ENCODE measurements at places on chromosomes 3 and 15. TPM values are rescaled to one million over a fixed set of nuclear protein-coding genes. Genes with fewer than 3 reads are reported as not detected.
A peak's percentile ranks its signal among the peaks of the same experiment; 100 is the strongest.

DNA sequence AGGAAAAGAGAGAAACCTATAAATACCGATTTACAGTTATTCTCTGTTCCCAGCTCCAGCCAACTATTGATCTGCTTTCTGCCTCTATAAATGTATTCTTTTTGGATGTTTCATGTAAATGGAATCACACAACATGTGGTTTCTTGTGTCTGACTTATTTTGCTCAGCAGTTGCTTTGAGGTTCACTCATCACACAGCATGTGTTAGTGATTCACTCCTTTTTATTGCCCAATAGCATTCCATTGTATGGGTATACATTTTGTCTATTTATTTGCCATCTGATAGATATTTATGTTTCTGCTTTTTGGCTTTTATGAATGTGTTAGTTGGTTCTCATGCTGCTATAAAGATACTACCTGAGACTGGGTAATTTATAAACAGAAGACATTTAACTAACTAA is 23.6 kb downstream of the CCR1 start:
- ATAC-seq: peak; percentile 63

- ATAC-seq: no peak
Observed at GRCh38 chr3:73555076-73555475, 69.7 kb downstream of the PDZRN3 start.

DNA sequence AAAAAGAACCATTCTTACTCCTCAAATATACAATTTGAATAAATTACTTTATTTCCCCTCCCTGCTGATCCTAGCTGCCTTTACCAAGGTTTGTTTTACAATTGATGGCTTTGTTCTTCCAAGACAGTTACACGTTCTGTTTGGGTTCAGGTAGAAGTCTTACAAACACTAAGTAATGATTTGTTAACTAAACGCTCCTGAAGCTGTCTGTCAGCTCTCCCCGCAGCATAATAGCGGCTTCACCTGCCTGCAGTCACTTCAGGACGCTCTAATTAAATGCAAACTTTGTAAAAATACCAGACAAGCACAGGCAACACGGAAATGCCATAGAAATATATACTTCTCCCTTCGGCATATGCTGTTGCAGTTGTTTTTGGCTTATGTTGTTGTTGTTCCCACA is 176.4 kb upstream of the MDFIC2 start:
- no peak for ATAC-seq

- ATAC-seq: no peak
Observed at GRCh38 chr3:66483006-66483405, 17.8 kb downstream of the LRIG1 start.

- no peak for ATAC-seq
Observed at GRCh38 chr3:99751649-99752048, 66.0 kb upstream of the CMSS1 start.

DNA sequence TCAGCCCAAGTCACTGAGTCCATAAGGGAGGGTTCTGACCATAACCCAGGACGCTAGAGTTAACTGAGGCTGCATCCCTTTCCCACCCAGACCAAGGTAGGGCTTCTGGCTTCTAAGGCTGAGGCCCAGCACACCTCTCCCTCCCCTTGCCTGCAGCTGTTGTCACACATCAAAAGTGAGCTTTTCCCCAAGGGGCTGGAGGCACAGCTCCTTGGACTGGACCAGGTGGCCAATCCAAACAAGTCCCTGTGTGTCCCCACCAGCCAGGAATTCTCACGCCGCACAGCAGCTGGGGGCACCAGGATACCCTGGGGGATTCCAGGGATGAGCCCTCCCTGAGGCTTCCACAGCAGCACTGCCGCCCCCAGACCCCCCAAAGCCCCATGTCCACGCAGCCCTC is 22.3 kb upstream of the ISLR2 start:
- ATAC-seq: no peak

GRCh38 chr3:187639927-187640568 is 30.1 kb downstream of the SST start:
- no peak for ATAC-seq

GRCh38 chr15:85667491-85668424 is 127.0 kb downstream of the KLHL25 start:
- peak; percentile 89 for ATAC-seq

DNA sequence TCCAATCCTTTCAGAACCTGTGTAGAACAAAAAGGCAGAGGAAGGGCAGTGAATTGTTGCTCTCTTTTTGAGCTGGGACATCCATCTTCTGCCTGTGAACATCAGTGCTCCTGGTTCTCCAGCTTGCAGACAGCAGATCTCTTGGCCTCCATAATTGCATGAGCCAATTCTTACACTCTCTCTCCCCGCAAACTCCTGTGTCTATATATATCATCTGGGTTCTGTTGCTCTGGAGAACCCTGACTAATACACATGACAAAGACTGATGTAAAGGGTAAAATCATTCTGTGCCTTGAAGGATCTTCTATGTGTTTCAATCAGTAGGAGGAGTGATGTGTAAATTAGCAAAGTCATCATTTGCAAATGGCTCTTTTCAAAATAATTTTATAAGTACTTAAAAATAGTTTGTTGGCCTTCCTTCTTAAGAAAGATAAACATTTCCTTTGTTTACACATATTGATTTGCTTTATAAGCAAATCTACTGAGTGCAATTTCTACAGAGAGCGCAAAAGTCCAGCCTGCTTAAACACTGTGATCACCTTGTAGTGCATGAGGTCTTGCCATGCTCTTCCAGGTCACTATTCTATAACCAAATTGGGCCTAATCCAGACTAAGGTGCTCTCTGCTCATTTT is 154.9 kb upstream of the ANKRD28 start:
- no peak for ATAC-seq

GRCh38 chr3:42500091-42500490 is 2.4 kb upstream of the VIPR1 start:
- ATAC-seq: no peak

DNA sequence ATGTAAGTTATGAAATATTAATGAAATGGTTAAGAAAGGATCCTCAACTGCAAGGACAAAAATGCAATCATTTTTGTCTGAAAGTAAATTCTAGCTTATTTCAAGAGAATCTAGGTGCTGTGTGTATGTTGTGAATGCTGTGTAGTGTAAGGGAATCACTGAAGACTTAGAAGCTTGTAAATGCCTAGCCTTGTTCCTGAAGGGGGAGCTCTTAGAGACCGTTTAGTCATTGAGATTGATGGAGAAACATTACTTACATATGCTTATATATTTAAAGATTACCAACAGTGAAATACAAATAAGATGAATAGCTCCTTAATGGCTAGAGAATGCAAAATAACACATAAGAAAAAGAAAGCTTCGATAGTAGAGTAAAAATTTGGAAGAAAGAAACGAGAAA is 67.9 kb downstream of the CNTN4 start:
- no peak for ATAC-seq

GRCh38 chr3:110567029-110567428 is 504.6 kb upstream of the NECTIN3 start:
- ATAC-seq: no peak

GRCh38 chr15:38868326-38869114 is 303.9 kb upstream of the RASGRP1 start:
- peak; percentile 35 for ATAC-seq

GRCh38 chr3:11514191-11514821 is 129.4 kb downstream of the VGLL4 start:
- peak; percentile 82 for ATAC-seq

DNA sequence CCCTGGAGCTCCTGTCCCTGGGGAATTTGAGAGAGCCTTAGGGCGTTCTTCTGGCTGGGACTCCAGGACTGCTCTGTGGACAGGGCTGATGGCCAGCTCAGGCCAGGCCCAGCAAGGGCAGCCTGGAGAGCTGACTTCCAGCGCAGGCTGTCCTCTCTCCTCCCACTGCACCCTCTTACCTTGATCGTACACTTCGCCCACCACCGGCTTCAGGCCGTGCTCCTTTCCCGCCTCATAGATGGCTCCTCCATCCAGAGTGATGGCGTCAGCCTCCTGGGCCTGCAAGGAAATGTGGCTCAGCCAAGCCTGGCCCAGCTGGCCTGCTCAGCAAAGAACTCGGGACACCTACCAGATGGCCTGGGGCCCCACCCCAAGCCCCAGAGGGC is 3.1 kb downstream of the MELTF start:
- ATAC-seq: no peak

GRCh38 chr15:78618490-78618934 is 2.3 kb downstream of the CHRNA3 start:
- peak; percentile 68 for ATAC-seq

- ATAC-seq: no peak
Observed at GRCh38 chr3:4547799-4548198, 54.7 kb downstream of the ITPR1 start.

Gene PLCB2
- total RNA-seq: 4.2 TPM

Gene GXYLT2
- 2.2 TPM for total RNA-seq

Gene TGM5
- 13.5 TPM for total RNA-seq

Gene CCDC13
- total RNA-seq: not detected

Gene ZMAT3
- total RNA-seq: 7.2 TPM

Gene EXD1
- total RNA-seq: not detected
